Trophoblast cell (in vitro differentiated cells and primary cell): ENCODE measurements at places on chromosomes 13 and 19.

DNA sequence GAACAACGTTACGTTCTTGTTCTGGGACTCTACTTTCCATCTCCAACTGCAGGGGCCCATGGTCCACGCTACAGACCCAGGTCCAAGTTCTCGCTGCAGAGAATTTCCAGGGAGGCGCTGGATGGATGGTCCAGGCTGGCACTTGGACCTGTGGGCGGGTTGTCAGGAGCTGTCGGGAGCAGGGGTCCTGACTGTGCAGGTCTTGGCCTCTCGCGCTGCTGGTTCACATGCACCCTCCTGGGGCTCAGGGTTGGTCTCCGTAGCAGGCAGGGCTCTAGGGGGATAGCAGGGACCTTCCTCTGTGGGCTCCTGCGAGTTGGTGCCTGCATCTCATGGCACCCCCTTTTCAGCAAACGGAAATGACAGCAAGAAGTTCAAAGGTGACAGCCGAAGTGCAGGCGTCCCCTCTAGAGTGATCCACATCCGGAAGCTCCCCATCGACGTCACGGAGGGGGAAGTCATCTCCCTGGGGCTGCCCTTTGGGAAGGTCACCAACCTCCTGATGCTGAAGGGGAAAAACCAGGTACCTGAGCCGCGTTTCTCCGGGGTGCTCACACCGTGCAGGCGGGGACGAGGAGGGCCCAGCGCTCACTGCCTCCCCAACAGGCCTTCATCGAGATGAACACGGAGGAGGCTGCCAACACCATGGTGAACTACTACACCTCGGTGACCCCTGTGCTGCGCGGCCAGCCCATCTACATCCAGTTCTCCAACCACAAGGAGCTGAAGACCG, 6.6 kb downstream of the PTBP1 start:
- no peak for DNase-seq

DNA sequence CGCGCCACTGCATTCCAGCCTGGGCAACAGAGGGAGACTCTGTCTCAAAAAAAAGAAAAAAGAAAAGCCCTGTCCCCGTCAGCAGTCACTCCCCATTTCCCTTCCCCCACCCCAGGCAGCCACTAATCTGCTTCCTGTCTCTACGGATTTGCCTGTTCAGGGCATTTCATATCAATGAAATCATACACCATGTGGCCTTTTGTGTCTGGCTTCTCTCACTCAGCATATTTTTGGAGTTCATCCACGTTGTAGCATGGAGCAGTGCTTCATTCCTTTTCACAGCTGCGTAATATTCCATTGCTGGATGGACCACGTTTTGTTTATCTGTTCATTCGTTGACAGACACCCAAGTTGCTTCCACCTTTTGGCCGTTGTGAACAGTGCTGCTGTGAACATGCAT, 36.1 kb upstream of the KLF2 start:
- DNase-seq, result no peak

- DNase-seq, result peak; percentile 22
These were observed 42.9 kb upstream of the RAP2A start for GRCh38 chr13:97390941-97391600.

DNA sequence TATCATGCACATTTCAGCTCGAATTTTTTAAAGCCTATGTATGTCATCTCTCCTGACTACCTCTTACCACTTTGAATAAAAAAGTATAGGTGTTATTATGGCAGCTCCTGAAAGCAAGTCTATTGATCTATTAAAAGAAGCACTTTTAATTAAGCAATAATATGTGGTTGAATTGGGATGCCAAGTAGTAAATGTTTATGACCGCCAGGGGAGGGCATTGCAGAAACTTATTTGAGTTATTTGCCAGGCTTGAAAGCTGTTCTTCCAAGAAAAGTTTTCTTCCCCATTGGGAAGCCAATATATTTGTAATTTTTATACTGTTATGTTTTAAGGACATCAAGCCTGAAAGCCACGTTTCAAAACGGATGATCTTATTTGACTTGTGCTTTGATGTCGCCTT, 88.1 kb upstream of the SOX21 start:
- no peak for DNase-seq

DNA sequence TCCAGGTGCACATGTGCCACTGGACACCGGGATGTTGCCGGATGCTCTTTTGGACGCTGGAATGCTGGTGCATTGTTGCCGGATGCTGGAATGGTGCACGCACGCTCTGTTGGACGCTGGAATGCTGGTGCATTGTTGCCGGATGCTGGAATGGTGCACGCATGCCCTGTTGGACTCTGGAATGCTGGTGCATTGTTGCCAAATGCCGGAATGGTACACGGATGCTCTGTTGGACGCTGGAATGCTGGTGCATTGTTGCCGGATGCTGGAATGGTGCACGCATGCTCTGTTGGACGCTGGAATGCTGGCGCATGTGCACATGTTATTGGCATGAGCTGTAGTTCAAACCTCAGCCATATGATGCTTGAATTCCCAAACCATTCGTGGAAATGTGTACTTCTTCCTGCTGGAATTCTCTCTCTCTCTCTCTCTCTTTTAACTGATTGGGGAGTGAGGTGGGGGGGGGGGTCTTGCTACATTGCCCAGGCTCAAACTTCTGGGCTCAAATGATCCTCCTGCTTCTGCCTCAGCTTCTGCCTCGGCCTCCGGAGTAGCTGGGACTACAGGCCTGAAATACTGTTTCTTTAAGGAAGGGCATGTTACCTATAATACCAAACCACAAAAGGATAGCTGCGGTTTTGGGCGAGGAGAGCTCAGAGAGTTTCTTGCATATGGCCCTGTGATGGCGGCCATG, 1.2 kb upstream of the MCF2L start:
- DNase-seq, result no peak

GRCh38 chr19:48540110-48540509, 11.9 kb upstream of the SULT2B1 start:
- DNase-seq, result no peak

DNA sequence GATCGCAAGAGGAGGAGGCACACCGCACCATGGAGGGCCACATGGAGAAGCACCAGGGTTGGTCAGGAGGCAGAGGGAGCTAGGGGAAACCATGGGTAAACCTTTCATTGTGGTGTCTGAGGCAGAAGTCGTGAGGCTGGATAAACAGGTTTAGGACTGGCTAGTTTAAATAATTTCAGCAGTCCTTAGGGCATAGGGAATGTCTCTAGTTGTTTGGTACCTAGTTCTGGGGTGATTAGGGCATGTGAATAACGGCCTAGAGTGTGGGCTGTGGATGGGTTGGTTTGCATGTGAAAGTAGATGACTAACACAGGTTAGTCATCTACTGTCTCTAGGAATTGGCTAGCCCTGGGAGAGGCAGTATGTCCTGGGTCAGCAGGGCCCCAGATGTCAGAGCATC, 102.3 kb downstream of the STOML3 start:
- DNase-seq, result peak; percentile 33

- peak; percentile 43 for DNase-seq
These were observed 66.9 kb downstream of the MIPEP start for GRCh38 chr13:23822252-23822824.

DNA sequence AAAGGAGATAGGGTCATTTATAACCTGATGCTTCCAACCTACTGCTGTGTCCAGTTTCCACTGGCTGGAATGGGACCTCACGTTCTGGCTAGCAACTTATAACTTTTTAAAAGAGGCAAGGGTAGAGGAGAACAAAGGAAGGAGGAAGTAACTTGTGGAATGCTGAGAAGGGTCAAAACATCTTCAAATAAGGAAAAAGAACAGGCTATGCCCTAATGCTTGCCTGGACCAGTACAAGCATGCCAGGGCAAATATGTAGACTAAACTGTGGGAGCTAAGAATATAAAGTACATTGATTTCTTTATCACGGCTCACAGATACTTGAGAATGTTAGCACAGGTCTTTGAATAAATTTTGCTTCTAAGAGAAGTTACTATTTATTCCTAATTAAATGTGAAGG, 1.5 kb upstream of the ZNF561 start:
- no peak for DNase-seq

GRCh38 chr13:90806892-90807291, 540.6 kb upstream of the MIR17HG start:
- DNase-seq, result no peak

- no peak for DNase-seq
These were observed 14.6 kb downstream of the GSX1 start for GRCh38 chr13:27806744-27807387.

GRCh38 chr19:33040994-33041827, 23.5 kb downstream of the RHPN2 start:
- no peak for DNase-seq

- peak; percentile 2 for DNase-seq
These were observed 262.1 kb downstream of the FGF9 start for GRCh38 chr13:21932996-21933395.

DNA sequence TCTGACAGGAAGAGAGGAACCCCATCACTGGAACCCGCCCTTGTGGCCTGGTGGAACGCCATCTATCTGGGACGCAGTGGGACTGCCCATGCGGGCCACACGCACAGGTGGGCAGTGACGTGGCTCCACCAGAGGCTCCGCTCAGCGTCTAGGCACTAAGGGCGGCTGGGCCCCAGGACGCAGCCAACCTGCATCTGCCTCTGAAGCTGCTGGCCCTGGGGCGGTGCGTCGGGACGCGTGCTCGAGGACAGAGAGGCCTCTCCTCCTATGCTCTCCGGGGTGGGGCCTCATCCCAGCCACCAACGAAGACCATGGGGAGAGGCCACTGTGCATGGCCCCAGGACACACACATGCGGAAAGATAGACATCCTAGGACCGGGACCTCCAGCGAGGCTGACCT, 18.1 kb downstream of the IZUMO4 start:
- DNase-seq, result no peak

GRCh38 chr19:40165362-40165937, 25.8 kb upstream of the MAP3K10 start:
- DNase-seq, result peak; percentile 10

DNA sequence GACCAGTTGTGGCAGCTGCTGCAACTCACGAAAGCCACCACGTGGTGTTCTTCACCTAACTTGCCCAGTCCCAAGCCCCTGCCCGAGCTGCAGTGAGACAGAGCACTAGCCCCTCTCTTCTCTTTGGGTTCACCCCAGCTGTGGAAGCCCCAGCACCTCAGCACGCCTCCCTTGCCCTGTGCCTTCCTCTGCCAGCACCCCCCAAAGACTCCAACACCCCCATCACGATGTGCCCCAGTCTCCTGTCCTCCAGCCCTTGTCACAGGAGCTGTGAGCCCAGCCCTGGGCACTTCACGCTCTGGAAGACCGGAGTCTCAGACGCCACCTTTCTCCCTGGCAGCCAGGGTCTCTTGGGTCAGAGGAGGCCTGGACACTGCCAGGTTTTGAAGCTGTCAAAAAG, 2.2 kb upstream of the ZNF135 start:
- no peak for DNase-seq

GRCh38 chr13:82506805-82507414, 1375.4 kb downstream of the SLITRK1 start:
- no peak for DNase-seq

- no peak for DNase-seq
These were observed 13.4 kb upstream of the SYT5 start for GRCh38 chr19:55193481-55193880.

- DNase-seq, result no peak
These were observed 123.9 kb upstream of the VSTM2B start for GRCh38 chr19:29401712-29402421.

DNA sequence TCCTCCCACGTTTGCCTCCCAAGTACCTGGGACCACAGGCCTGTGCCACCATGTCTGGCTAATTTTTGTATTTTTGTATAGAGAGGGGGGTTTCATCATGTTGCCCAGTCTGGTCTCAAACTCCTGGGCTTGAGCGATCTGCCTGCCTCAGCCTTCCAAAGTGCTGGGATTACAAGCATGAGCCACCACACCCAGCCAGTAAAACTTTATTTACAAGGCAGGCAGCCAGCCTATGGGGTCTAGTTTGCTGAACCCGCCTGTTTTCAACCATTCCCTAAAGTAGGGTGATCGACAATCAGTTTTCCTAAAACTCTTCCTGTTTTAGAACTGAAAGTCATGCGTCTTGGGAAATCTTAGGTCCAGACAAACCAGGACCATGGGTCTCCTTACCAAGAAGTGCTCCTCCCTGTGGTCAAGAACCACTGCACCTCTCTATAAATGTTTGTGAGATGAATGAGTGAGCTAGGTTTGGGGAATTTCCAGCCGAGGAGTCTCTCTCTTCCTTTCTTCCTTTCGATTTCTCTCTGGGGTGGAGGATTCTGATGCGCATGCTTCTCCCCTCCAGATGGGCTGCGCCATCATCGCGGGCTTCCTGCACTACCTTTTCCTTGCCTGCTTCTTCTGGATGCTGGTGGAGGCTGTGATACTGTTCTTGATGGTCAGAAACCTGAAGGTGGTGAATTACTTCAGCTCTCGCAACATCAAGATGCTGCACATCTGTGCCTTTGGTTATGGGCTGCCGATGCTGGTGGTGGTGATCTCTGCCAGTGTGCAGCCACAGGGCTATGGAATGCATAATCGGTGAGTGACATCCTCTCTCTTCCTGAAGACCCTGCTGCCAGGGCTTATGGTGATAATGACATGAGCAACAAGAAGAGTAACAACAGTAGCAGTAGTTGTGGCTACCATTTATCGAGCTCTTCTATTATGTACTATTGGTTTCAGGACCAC, 38.7 kb downstream of the ADGRE1 start:
- peak; percentile 5 for DNase-seq

DNA sequence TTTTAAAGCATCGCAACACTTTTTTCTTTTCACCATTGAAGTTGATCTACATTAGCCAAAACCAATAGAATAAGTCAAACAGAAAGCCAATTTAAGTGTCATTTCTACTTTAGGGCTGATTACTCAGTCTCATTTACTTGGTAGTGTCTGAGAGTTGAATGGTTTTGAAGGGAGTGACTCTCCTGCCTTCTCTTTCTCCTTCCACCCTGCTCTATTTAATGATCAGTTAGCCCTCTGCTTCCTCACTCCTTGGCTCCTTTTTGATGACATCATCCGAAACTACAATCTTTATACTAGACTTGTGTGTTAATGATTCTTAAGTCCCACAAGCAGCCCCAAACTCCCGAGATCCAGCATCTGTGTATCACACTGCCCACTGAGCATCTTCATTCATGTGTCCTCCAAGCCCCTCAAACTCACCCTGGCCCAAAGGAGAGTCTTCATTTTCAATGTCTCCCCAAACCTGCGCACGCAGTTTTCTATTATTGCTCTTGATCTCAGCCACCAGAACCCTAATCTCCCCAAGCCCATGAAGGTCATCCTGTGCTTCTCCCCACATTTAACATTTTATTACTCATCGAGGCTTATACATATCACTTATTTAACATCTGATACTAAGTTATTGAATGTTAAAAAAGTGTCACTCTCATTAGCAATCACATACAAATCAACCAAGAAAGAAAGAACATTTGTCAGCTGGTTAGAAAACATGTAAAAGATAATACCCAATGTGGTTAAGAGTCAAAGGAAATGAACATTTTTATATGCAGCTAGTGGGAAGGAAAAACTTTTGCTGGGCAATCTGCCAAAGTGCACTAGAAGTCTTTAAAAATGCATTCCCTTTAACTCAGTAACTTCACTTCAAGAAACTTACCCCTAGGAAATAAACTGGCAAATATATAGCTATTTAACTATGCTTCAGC, 32.2 kb upstream of the ARGLU1 start:
- no peak for DNase-seq

DNA sequence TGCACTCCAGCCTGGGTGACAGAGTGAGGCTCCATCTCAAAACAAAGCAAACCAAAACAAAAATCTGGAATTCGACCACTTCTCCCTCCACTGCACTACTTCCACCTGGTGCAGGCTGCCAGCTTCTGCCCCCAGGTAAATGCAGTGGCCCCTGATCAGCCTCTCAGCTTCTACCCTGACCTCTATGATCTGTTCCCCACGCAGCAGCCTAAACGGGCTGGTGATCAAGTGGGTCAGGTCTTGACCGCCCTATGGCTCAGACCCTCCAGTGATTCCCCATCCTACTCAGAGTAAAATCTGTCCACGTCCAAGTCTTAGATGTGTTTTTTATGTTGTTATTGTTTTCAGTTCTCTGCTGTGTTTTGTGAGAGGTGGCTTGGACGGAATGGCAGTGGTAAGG, 163.9 kb downstream of the KCTD15 start:
- no peak for DNase-seq
